ENCODE measurements at places on chromosomes 12 and 14.
A peak's percentile ranks its signal among the peaks of the same experiment; 100 is the strongest.

GRCh38 chr14:68244262-68244980 is 424.8 kb downstream of the RAD51B start:
- DNase-seq, result no peak

DNA sequence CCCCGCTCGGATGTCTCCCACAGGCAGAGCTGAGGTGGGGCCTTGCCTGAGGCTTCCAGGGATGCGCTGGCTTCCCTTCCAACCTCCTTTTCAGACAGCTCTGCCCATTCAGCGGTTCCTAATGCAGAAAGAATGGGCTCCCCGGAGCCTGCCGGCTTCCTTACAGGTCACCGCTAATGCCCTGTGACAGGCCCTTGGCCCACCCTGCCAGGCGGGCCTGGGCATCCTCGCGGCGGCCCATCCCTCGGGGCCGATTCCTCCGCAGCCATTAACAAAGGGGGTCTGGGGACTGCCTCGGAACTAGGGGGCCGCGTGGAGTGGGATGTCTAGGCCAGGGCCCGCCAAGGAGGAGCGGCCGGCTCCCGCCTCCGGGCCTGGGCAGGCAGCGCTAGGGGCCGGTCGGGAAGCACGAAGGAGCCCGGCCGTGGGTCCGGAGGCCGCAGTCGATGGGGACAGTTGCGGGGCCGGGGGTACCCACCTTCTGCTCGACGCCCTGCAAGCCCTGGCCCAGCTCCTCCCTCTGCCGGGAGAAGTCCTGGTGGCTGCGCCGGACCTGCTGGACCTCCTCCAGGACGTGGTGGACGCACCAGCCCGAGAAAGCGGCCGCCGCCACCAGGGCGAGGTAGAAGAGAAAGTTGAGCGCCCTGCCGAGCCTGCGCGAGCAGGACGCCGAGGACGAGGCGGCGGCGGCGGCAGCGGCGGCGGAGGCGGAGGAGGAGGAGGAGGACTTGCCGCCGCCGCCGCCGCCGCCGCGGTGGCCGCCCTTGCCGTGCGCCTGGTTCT is 738 bp downstream of the CKAP4 start:
- peak; percentile 24 for DNase-seq

DNA sequence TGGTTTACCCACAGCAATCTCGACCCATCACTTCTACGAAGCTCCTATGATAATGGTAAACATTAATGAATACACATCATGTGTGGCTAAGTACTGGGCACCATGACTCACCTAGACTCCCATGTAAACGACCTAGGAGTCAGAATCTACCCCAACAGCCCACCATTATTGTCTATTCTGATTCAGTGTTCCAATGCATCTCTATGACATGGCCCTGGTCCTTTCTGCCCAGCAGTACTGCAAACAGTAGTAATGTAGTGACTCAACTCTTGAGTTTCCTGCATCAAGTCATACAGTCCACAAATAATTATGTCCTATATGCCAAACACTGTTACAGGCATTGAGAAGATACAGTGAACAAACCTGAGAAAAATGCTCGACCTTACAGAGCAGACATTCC is 14.6 kb downstream of the GTF2A1 start:
- no peak for DNase-seq

DNA sequence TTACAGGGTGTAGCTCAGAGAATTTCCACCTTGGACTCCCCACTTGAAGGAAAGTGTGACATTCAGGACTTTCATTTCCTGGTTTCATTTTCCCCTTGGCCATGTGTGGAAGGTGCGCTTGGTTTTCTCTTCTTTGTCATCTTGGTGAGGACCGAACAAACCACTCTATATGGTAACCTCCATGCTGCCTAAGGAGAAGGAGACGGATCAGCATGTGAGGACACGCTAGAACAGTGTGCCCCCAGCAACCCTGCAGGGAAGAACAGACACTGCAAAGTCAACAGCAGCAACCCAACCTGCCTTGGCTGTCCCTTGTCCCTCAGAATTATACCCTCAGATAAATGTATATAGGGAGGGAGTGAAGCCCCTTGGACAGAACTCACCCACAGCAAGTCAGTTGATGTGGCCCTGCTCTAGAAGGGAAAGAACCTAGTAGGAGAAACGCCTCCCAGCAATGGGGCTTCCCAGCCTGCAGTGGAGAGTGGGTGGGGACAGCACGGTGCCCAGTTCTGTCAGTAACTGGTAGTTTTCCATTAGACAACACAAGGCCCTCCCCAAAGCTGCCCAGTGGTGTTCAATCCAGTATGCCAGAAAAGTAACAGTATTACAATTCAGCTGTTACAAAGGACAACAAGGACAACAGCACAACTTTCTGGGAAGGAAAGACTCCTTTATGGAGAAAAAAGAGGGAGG is 18.9 kb upstream of the COCH start:
- DNase-seq, result no peak

DNA sequence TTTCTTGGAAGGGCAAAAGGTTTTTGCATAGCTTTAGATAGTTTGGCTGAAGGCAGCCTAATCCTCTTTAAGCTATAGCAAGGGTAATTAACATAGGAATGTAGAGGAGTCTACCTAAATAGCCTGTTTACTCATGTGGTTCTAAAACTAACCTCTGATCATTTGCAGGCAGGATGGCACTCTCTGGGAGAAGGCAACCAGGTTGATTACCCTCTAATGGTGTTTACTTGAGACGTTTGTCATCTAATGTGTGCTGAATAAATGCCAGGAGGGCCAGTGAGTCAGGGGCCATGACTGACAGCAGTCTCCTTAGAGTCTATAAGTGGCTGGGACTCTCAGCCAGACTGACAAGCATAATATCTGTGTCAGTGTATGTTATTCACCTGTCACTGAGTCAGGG is 286.4 kb downstream of the PCNX1 start:
- DNase-seq, result no peak

DNA sequence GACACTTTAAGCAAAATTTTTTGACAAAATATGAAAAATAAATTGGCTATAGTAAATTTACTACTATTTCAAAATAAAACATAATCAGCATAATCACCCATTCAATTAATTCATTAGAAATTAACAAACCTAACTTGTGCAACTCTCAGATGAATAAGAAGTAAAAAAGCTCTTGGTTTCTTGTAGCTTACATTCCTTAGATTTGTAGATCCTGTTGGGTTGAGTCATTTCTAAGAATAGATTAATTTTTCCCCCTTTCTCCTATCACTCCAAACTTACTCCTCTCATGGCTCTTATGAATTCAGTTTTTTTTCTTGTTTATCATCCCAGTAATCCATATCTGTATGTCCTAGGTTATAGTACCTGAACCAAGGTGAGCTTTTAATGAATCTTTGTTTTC is 230.9 kb upstream of the LRIG3 start:
- no peak for DNase-seq

- no peak for DNase-seq
These were observed 4.4 kb upstream of the ARHGAP5 start for GRCh38 chr14:32072676-32073075.

- no peak for DNase-seq
These were observed 1.7 kb upstream of the NRIP2 start for GRCh38 chr12:2836574-2836973.

DNA sequence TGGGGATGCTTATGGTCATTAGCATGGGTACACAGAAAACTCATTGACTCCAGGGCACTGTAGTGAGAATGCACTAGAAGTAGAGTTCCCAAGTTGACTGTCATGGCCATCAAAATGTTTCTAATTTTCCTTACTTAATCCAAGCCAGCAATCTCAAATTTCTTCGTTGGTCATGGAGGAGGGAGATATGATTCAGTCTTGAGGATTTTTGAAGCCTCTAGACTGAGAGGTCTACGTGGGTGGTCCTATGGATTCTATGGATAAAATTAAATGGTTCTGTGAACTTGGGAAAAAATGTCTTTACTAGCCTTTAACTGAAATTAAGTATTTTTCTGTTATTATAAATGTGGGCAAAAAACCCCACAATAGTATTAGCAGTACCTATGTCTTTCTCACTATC is 508.5 kb downstream of the FUT8 start:
- no peak for DNase-seq

GRCh38 chr14:29016050-29016900 is 249.7 kb downstream of the FOXG1 start:
- peak; percentile 10 for DNase-seq

- DNase-seq, result no peak
These were observed 84.0 kb upstream of the GPR68 start for GRCh38 chr14:91328313-91329050.

- DNase-seq, result no peak
These were observed 1127.4 kb downstream of the LRFN5 start for GRCh38 chr14:42734041-42734440.

GRCh38 chr14:53850714-53851296 is 105.8 kb downstream of the BMP4 start:
- DNase-seq, result no peak

DNA sequence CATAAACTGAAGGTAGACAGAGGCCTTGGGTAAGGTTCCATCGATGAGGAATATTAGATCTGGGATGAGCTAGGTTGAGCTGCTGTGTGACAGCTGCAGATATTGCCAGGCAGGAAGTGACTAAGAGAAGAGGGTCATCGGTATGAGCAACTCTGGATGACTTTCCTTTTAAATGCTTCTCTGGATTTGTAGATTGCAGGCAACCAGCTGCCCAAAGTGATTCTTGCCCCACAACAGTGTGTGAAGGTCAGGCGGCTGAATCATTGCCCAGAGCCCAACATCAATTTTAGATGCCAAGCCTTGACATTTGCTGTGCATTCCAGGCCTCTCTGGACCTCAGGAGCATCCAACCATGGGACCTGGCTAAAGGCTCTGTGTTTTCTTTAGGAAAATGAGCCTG is 255.9 kb downstream of the DPF3 start:
- DNase-seq, result no peak

GRCh38 chr14:57903954-57904353 is 38.1 kb upstream of the SLC35F4 start:
- DNase-seq, result no peak

- no peak for DNase-seq
These were observed 95.3 kb downstream of the CATSPERB start for GRCh38 chr14:91636604-91637003.

DNA sequence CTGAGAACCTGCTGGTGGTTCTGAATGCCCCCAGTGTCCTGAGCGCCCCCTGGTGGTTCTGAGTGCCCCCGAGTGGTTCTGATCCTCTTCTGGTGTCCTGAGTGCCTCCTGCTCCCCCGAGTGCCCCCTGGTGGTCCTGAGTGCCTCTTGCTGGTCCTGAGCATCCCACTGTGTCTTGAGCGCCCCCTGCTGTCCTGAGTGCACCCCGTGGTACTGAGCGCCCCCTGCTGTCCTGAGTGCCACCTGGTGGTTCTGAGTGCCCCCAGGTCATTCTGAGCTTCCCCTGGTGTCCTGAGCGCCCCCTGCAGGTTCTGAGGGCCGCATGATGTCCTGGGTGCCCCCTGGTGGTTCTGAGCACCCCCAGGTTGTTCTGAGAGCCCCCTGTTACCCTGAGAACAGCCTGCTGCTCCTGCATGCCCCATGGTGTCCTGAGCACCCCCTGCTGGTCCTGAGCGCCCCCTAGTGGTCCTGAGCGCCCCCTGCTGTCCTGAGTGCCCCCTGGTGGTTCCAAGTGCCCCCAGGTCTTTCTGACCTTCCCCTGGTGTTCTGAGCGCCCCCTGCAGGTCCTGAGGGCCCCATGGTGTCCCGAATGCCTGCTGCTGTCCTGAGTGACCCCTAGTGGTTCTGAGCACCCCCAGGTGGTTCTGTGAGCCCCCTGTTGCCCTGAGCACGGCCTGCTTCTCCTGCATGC is 1165.4 kb downstream of the TMEM121 start:
- no peak for DNase-seq

DNA sequence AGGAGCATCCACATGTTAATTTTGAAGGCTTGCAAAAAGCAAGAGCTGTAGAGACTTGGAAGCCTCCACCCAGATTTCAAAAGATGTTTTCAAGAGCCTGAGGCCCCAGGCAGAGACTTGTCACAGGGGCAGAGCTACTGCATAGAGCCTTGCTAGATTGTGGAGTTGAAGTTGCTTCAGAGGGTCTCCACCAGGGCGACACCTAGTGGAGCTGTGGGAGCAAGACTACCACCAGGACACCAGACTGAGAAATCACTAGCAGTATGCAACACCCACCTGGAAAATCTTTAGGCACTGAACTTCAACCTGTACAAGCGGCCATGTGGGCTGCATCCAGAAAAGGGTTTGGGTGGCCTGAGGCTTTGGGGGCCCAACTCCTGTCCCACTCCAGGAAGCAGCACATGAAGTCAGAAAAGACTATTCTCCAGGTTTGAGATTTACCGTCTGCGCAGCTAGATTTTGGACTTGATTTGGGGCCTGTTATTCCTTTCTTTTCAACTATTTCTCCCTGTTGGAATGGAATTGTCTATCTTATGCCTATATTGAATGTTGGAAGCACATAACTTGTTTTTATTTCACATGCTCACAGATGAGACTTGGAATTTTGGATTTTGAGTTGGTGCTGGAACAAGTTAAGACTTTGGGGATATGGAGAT is 508.6 kb downstream of the FLRT2 start:
- no peak for DNase-seq
